ENCODE measurements at places on chromosomes 6 and 20.

GRCh38 chr20:23146181-23146580 is 60.1 kb upstream of the CD93 start:
- peak; percentile 74 for DNase-seq

DNA sequence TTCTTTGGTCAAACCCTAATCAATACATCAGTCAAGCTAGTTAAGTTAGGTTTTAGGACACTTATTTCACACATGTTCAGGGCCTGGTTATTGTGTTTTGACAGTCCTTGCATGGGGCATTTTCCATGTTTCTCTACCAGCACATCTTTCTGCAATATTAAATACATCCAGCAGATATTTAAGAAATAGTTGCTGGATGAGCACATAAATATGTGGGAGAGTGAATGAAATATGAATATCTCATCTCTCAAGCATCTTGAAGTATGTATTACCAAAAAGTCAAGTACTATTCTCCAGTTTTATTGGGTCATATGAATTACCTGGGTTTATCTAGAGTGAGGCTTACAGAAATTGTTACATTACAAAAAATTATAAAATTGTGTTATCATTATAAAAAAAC is 621.9 kb upstream of the GJE1 start:
- DNase-seq = no peak

- no peak for DNase-seq
These were observed 82.7 kb upstream of the PMEPA1 start for GRCh38 chr20:57792386-57793080.

DNA sequence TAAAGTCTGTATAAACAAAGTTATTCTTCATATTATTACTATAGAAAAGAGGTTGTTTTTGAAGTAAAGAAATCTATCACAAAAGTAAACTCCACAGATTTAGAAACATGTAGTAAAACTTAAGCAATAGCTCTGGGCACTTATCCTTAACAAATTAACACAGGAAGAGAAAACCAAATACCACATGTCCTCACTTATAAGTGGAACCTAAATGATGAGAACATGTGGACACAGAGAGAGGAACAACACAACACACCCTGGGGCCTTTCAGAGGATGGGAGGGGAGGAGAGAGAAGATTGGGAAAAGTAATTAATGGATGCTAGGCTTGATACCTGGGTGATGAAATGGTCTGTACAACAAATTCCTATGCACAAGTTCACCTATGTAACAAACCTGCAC is 57.2 kb downstream of the C6orf58 start:
- DNase-seq = no peak

DNA sequence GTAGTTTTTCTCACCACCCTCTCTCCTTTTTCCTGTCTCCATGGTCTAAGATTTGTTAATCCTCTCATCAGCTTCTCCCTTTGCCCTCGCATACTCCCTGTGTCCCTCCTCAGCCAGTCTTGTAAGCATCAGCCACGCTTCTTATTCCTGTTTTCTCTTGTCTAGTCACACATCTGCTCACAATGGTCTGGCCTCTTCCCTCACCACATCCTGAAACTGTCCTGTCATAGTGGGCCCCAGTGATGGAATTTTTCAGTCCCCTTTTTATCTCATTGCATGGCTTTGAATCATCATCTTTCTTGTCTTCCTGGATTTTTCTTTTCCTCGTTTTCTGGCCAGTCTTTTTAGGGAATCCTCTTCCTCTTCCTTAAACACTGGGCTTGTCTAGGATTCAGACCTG is 57.2 kb downstream of the GFRA4 start:
- no peak for DNase-seq

- DNase-seq = no peak
These were observed 734.4 kb downstream of the MAFB start for GRCh38 chr20:39954621-39955020.

DNA sequence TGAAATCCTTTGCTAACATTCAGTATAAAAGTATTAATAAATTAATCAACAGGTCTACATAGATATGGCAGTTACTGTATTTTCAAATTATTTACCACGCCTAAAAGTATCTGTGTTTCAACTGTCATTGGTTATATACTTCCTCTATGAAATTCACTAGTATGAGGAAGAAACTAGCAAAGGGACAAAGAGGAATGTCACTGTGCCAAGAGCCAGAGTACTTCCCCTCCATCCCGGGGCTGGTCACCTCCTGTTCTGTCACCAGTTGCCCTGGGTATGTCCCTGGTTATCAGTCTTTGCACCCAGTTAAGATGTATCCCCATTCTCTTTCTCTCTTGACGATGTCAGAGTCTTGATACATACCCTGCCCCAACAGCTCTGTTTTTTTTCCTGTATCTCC is 476.8 kb upstream of the SOX4 start:
- DNase-seq = no peak

GRCh38 chr20:20229595-20229994 is 138.3 kb upstream of the INSM1 start:
- DNase-seq = no peak

- DNase-seq = no peak
These were observed 60.8 kb upstream of the EDN1 start for GRCh38 chr6:12229332-12229731.

Measured in erythroblast (primary cell).